ENCODE measurements at places on chromosomes 7 and 10.

- DNase-seq: peak; percentile 6
Measured at GRCh38 chr7:1531263-1531978, 919 bp downstream of the MAFK start.

DNA sequence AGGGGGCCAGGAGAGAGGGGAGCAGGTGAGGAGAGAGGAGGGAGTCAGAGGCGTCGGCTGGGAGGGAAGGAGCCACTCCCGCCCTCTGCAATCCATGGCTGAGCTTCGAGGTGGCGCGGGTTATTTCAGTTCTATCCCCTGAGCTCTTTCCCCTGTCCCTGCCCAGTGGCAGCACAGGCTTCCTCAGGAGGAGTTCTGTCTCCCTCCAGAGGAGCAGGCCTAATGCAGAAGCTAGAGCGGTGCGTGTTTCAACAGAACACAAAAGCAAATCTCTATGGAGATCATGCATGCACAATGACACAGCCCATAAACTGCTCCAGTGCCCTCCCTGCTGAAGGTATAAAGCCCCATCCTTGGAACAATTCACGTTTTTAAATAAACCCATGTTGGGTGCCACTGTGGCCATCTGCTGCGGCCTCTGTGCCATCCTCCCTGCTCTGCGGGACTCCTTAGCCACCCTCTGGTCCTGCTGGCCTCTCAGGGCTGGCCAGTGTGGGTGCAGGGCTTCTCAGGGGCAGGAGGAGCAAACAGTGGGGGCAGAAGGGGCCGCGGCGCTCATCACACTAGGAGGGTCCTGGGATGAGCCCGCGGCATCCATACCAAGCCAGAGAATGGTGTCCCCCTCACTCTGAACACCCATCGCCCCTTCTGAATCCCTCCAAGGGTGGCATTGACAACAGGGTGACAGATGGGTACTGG is 192.6 kb upstream of the LYZL2 start:
- no peak for DNase-seq

- DNase-seq: no peak
Measured at GRCh38 chr7:157769086-157769485, 432.3 kb downstream of the DNAJB6 start.

GRCh38 chr7:95490231-95490762 is 4.6 kb downstream of the ASB4 start:
- DNase-seq: no peak

GRCh38 chr7:28591725-28592349 is 179.5 kb downstream of the CREB5 start:
- DNase-seq: no peak

- no peak for DNase-seq
Measured at GRCh38 chr10:4108693-4109092, 323.7 kb upstream of the KLF6 start.

DNA sequence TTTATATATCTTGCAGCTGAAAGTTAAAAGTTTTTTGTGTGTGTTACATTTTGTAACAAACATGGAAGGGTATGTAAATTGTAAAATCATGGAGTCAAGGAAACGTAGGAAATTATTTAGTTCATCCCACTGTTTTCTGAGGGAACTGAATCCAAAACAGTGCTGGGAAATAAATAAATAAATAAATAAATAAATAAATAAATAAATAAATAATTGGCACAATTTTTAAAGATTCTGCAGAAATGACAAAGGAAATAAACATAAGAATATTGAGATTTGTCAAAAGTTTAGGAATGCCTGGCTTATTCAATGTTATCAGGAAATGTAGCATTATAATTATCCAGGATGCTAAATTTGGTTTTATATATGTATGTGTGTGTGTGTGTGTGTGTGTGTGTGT is 91.4 kb upstream of the AGBL3 start:
- no peak for DNase-seq

DNA sequence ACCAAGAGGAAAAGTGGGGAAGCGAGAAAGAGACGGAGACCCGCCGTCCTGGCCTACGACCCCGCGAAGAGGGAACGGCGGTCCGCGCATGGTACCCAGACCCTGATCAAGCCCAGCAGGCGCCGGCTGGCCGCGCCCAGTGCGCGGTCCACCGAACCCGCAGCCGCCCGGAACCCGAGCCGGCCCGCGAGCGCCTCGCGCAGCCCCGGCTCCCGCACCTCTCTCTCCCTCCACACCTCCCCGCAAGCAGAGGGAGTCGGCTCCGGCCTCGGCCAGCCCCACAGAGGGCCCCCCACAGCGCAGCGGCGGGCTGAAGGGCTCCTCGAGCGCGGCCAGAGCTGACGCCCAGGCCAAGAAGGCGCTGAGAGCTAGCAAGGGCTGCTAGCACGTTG is 164.7 kb downstream of the AGMO start:
- no peak for DNase-seq

DNA sequence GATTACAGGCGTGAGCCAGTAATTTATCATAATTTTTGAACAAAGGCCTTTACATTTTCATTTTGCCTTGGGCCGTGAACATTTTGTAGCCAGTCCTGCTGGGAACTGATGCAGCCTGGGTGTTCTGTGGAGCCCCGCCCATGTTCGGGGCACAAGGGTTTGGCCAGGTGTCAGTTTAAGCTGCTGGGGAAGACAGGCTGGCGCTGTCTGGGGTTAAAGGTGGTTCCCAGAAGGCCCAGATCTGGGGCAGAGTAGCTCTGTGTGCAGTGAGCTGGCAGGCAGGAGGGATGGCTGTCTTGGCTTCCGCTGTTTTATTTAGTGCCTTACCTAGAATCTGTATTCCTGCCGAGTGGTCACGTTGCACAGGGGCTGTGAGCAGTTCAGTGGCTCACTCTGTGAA is 50.2 kb downstream of the DOCK1 start:
- no peak for DNase-seq

DNA sequence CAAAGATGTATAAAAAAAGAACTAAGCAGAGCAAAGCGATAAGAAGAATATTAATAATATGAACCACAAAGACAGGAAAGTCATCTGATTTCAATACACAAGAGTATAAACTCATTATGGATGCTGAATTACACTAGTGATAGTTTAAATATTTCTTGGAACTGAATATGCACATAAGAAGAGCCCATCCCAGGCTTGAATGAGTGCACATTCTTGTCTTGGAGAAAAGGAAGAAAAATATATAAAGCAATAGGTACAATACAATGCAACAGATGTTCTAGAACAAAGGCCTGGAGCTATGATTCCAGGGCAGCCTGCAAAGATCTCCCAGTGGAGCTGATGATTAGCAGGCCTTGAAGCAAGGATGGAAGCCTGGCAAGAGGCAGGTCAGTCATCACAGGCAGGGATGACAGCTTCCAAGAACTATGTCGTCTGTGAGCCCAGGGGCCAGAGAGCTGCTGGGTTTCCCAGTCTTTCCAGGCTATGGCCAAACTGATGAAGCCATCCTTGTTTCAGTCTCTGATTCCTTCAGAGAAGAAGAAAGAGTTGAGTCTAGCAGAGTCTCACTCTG is 277.6 kb downstream of the KCNMA1 start:
- no peak for DNase-seq

GRCh38 chr7:77903597-77903996 is 105.0 kb downstream of the PHTF2 start:
- DNase-seq: no peak

DNA sequence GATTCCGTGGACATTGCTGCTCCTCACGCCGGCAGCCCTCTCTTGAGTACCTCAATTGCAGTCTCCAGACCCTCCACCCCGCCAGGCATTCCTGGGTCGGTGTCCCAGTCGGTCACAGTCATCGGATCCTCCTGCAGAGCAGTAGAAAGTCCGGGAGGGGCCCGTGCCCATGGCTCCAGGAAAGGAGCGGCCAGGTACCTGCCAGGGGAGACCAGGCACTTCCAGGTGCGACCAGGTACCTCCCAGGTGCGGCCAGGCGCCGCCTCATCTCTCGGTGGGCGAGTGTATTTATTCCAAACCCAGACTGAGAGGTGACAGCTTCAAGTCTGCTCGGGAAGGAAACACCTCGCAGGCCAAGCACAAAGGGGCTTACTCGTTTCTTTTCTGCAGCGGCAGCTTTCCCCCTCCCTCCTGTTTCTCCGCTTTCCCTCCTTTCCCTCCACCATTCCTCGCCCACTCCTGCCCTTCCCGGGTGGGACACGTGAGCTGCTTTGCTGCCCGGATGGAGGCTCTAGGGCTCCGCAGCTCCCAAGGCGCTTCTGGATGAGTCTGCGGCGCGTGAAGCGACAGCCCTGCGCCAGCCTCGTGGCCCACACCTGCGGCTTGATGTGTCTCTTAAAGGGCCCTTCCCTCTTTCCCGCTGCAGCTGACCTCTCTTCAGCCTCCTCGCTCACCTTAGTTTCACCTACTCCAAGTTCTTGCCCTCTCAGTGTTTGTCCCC is 39.4 kb upstream of the AGK start:
- peak; percentile 37 for DNase-seq

DNA sequence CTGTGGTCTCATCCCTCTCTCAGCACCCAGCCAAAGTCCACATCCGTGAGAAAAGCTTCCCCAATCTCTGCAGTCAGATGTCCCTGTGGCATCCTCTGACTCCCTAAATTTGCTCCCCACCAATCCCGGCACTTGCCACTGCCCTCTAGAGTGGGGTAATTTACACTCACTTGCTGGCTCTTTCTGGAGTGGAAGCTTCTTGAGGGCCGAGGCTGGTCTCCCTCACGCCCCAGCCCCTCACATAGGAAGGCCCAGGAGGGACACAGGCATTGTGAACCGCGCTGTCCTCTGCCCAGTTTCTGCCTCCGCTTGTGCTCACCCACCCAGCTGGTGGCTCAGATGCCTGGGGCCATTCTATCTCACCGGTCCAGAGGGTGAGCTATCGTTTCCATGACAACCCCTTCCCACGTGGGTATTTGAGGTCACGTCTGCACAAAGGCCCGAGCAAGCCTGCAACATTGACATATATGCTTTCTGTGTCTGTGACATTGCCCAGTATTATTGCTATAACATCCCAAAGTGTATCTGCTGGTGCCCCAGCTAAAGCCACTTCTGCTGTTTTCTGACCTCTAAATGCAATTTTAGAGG is 97.3 kb upstream of the CTBP2 start:
- DNase-seq: no peak

- DNase-seq: no peak
Measured at GRCh38 chr10:104577861-104578521, 63.1 kb upstream of the SORCS3 start.

GRCh38 chr10:121405549-121405948 is 192.7 kb downstream of the FGFR2 start:
- no peak for DNase-seq

Data from NCI-H2029 treated with DMSO at 0.1 percent for 48 hours (cell line).